ENCODE measurements at places on chromosomes 7 and 10.

DNA sequence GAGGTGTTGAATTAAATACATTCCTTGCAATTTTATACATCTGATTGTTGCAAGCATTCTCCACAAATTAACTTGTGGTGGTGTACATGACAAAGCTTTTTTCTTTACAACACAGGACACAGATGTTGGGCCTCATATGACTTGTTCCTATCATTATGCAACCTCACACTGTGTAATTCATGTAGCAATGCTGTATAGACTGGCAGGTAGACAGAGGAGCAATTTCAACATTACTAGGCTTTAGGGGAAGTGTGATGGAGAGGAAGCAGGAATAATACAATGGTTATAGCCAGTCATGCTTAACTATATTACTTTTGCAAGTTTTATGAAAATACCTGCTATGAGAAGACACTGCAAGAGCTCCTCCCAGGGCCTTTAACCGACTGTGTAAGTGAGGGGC lies 832.1 kb downstream of the CNTNAP2 start:
- no peak for DNase-seq

DNA sequence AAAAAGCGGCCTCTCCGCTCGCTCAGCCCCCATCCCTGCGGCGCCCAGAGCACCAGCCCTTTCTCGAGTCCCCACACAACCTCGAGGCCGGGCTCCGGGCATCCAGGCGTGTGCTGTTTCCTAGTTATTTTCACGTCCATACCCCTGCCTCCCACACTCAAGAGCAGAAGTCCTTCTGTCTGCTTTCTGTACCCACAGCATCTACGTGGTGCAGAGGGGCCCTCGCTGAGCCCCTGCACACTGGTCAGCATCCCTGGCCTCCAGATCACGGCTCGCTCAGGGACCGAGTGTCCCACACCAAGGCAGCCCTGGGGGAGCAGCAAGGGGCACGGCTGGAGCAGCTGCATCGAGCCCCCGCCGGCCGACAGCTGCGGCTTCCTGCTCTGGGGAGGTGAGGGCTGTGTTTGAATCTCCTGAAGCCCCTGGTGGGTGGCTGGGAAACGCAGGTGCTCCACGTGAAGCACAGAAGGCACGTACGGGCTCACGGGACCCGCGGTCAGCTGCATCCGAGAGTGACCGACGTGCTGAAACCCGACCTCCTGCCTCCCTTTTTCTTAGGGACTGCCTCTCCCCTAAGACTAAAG lies 333.1 kb downstream of the DNAJB6 start:
- DNase-seq = no peak

- no peak for DNase-seq
These were observed 939 bp upstream of the VAX1 start for GRCh38 chr10:117138838-117139580.

- DNase-seq = no peak
These were observed 27.7 kb upstream of the TM9SF3 start for GRCh38 chr10:96614515-96614914.

DNA sequence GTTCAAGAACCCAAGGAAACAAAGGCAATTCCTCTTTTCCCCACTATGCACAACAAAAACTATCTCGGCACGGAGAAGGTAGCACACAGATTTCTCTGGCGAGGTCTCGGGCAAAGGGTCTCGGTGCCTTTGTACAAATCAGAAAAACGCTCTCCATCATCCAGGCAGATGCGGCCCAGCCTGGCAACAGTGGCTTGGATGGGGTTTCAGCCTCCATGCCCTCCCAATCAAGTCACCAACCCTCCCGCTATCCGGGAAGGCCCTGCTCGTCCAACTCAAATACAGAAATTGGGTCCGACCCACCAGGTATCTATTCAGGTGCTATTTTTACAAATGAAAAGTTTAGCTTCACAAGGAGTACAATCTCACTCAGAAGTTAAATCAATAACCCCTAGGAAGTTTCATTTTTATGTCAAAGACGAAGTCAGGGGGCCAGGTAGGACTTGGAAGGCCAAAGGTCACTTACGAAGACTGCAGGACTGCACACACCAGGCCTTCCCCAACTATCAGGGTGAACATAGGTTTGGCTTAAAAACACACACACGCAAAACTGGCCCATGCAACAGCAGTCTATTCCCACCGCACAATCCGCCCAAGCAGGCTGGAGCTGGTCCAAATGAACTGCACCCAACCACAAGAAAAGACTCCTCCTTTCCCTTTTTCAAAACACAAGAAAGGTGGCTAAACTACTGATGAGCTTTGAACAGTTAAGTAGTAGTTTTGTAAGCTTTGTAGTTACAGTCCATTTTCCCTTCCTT lies 43.0 kb downstream of the GNA12 start:
- DNase-seq = peak; percentile 35

DNA sequence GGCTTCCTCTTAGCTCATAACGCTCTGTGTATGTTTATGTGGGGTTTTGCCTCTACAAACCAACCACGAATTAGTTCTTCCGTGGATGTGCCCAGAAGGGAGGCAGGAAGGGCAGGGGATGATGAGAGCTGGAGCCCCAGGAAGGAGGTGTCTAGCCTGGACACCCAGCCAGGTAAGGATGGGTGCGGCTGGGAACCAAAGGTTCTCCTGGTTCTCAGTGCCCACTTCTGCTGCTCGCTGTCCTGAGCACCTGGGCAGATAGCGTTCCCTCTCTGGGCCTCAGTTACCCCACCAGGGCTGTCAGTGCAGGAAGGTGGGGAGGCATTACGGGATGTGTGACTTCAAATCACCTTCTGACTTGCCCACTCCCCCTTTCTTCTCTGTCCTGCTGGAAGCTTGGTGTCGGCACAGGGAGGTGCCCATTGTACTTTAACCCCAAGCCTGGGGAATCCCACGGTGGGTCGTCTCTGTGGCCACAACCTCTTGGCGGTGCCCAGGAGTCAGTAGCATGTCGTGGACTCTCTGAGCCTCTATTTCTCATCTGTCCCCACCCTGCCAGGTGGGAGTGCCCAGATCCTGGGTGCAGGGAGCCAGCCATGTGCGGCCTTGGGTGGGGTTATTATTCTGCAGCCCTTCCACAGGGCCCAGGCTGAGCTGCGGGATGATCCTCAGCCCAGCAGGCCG lies 18.7 kb upstream of the PCBD1 start:
- no peak for DNase-seq

- DNase-seq = no peak
These were observed 68.1 kb downstream of the MAD1L1 start for GRCh38 chr7:2164646-2165045.

DNA sequence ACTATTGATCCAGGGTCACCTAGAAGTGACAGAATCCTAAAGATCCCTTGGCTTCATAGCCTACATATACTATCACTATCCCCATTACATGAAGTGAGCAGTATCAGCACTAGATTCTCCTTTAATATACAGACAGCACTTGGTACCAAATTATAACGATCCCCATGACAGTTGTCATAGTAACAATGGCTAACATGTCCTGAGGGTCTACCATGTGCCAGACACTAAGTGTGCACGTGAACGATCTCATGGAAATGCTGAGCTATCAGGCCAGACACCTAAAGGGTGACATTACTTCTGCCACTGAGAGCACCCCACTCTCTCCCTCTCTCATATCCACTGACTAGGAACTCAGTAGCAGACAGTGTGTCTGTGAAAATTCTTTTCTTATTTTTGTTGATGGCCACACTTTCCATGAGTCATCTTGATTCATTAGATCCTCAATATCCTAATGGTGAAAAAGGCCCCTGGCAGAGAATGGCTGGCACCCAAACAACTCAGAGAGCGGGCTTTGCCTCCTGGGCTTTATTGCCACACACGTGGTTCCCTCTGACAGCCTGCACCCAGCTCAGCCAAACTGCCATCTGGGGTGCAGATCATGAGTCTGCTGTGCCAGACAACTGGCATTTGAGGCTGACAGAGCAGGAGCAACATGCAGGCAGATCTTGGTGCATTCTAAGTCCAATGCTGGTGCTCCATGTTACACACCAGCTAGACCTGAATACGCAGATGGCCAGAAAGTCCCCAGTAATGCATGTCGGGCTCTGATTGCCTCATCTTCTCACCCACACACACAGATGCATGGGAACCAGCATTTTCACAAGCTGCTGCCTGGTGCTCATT lies 176.3 kb downstream of the DGKI start:
- DNase-seq = no peak

DNA sequence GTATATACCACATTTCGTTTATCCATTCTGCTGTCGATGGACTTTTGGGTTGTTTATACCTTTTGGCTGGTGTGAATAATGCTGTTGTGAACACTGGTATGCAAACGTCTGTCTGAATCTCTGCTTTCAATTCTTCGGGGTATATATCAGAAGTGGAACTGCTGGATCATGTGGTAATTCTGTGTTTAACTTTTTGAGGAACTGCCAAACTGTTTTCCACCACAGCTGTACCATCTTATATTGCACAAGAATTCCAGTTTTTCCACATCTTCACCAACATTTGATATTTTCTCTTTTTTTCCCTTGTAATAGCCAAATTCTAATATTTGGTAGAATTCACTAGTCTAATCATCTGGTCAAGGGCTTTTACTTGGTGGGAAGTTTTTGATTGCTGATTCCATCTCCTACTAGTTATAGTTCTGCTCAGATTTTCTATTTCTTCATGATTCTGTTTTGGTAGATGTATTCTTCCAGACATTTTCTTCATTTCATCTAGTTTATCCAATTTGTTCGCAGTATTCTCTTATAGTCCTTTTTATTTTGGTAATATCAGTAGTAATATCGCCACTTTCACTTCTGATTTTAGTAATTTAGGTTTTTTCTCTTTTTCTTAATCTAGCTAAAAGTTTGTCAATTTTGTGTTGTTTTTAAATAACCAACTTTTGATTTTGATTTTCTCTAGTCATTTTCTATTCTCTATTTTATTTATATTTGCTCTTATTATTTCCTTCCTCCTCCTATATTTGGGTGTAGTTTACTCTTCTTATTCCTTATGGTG lies 271.2 kb downstream of the ZEB1 start:
- no peak for DNase-seq

- no peak for DNase-seq
These were observed 92.5 kb upstream of the IKZF1 start for GRCh38 chr7:50212016-50212325.

DNA sequence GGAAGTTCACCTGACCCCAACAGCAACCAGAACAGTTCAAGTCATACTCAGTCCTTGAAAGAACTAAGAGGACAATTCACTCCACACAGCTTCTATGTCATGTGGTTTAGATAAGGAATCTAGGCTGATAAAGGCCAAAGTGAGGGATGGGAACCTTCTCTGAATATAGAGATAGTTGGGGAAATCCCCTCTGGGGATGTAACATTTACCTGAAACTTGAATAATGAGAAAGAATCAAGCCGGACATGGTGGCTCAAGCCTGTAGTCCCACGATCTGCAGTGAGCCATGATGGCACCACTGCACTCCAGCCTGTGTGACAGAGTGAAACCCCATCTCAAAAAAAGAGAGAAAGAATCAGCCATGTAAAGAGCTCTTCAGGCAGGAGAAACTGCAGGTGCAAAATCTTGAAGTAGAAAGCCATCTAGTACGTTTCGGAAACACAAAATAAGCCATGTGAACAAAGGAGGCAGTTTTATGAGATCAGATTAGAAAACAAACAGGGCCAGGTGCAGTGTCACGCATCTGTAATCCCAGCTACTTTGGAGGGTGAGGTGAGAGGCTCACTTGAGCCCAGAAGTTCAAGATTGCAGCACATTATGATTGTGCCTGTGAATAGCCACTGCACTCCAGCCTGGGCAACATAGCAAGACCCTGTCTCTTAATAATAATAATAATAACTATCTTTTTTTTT lies 4.5 kb upstream of the DNMBP start:
- DNase-seq = no peak

- no peak for DNase-seq
These were observed 52.1 kb downstream of the KCNH2 start for GRCh38 chr7:150926066-150926465.

- no peak for DNase-seq
These were observed 1.8 kb downstream of the BMI1 start for GRCh38 chr10:22322641-22323160.

- DNase-seq = no peak
These were observed 100.0 kb upstream of the NPSR1 start for GRCh38 chr7:34558022-34558421.

GRCh38 chr10:45404087-45404769 lies 30.2 kb downstream of the ALOX5 start:
- no peak for DNase-seq

- no peak for DNase-seq
These were observed 30.0 kb upstream of the VDAC2 start for GRCh38 chr10:75180592-75180991.

- DNase-seq = no peak
These were observed 642.1 kb downstream of the LRMDA start for GRCh38 chr10:76073524-76073923.

GRCh38 chr7:48638041-48638440 lies 286.3 kb upstream of the CDC14C start:
- DNase-seq = no peak

- DNase-seq = no peak
These were observed 363.0 kb downstream of the SH2D4B start for GRCh38 chr10:80900661-80901060.

DNA sequence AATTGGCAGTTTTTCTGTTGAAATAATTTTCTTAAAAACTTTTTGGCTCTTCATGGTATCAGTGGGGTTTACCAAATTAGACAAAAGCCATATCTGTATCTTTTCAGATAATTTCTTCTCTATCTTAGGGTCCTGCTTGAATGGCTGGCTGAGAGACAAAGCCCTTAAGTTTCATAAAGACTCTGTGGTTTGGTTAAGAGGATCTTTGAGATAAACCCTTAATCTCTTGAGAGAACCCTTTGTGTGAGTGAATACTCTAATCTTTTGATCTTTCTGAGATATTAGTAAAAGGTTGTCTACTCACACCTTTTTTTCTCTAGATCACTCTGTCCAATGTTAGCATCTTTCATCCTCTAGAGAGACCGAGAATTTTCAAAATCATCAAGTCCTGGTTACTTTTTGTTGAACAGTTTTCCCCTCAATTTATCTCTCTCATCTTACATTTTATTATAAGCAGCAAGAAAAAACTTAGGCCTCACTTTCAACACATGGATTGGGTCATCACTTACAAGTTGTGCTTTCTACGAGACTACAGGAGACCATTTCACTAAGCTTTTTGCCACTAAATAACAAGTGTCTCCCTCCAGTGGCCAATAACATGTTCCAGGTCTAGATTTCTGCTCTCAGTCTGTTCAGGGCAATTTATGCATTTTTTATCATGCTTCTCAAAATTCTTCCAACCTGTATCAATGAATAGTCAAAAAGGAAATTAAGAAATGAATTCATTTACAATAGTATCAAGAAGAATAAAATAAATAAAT lies 28.4 kb downstream of the DNAJC9 start:
- DNase-seq = no peak

GRCh38 chr7:148011753-148012152 lies 578.8 kb upstream of the C7orf33 start:
- DNase-seq = no peak

DNA sequence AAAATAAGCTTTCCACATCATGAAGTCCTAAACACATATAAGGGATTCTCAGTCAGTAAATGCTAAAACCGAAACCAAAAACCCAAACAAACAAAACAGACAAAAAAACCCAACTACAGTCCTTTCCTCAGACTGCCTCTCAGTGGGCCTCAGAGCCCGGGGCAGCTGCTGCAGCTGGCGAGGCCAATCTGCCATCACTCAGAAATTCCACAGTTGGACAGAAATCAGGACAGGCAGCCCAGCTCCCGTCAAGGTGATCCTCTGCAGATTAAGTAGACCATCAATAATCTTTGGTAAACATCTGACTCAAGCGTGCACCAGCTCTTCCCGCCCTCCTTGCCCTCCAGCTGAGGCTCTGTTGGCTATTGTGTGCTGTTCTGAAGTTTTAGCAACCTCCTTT lies 142.2 kb downstream of the ATXN7L1 start:
- no peak for DNase-seq

- no peak for DNase-seq
These were observed 50.8 kb downstream of the CNOT4 start for GRCh38 chr7:135459076-135459475.

- no peak for DNase-seq
These were observed 70.1 kb downstream of the AMZ1 start for GRCh38 chr7:2757904-2758672.

Measured in hypothalamus (tissue), 51 donors.